ENCODE measurements at places on chromosomes 6 and 20.

DNA sequence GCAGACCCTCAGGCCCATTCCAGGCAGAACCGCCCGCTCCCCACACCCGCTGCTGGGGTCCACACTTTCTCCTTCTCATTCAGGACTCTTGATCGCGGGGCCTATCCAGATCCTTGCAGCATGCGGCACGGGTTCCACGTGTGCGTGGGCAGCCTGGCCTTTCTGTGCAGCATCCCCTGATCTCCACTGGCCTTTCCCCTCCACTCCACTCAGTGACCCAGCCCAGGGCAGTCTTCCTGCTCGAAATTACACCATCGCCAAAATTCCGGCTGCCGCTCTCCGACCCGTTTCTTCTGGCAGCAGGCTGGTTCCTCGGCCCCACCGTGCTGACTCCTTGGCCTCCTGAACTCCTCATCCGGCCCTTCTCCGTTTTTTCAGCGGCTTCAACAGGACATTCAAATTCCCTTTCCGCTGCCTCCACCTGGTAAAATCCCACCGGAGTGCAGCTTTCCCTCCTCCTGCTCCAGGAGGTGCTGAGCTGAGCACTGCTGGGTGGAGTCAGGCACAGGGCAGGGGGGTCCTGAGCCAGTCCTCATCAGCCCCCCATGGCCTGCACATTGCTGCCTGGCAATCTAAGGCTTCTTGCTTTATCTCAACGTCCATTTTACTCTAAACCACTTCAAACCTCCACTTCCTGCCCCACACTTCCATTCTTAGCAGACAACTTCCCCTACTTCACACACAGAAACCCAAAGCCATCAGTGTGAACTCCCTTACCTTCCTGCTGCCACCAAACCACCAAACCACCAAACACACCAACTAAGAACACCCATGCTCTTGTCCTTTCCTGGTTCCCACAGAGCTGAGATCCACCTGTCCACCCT lies 9.0 kb downstream of the SFT2D1 start:
- DNase-seq: no peak

DNA sequence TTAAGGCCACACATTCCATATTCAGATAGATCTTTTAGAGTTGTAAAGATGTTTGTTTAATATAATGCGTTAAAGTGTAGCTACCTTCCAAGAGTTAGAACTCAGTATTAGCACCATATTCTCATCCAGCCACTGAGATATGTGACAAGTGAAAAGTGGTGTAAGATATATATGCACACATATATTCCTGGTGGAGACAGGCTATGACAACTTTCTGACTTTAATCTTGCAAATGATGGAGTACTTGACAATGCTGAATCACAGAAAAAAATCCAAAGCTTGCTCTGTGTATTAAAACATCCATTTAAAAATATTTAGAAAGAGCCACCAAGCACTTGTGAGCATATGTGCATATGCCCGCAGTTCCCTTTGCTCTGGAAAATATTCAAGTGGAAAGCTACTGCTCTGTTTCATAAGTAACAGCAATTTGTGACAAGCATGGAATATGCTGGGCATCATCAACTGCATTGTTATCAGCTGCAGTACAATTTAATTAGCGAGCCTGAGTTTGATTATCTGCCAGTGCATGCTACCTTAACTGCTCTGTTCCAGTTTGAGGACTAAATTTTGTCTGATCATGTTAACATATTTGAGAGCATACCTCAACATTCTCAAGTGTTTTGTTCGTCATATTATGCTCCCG lies 64.8 kb downstream of the VIP start:
- no peak for DNase-seq

DNA sequence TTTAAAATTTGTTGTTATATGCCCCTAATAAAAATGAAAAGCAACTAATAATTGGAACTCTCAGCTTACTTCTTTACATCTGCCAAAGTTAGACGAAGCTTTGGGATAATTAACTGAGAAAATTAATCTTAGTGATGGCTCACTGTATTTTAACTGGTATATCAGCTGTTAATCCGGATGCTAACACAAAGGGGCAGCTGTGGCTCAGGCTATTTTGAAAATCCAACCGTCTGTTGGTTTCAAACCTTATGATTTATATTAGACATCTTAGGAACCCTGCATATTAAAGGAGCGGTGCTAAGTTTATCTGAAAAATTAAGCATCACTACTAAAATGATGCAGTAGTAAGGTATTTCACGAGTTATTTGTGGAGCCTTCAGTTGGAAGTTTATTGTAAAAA lies 96.6 kb downstream of the AKAP7 start:
- DNase-seq: no peak

DNA sequence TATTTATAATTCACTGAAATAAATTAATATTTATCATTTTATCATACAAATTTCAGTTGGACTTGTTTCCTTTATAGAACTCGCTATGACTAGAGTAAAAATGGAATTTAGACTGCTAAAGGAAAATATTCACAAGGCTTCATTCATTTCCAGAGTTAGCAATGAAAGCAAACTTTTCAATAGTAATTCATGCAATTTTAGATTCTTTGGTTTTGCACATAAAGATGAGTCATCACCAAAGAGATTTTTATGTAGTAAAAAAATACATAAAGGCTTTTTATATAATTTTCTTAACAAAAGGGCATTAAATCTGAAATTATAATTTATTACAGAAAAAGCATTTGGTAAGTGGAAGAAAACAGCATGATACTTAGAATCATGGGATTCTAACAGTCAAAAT lies 37.2 kb upstream of the STXBP5 start:
- no peak for DNase-seq

DNA sequence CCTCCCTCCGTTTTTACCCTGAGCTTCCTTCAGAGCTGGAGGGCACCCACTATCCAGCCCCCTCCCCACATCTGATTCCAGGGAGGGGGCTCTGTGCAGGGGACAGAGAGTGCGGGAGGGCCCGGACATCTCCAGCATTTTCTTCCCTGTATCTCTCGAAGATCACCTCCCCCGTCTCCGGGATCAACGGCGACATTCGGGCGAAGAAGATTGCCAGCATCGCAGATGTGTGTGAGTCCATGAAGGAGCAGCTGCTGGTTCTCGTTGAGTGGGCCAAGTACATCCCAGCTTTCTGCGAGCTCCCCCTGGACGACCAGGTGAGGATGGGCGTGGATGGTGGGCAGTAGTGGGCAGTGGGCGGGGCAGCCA lies 58.8 kb downstream of the HNF4A start:
- no peak for DNase-seq
